ENCODE measurements at places on chromosomes 3 and 15.

GRCh38 chr3:43882976-43883680 lies 192.4 kb downstream of the ABHD5 start:
- no peak for DNase-seq

- DNase-seq: no peak
These were observed 71.2 kb upstream of the WNT5A start for GRCh38 chr3:55558316-55558715.

DNA sequence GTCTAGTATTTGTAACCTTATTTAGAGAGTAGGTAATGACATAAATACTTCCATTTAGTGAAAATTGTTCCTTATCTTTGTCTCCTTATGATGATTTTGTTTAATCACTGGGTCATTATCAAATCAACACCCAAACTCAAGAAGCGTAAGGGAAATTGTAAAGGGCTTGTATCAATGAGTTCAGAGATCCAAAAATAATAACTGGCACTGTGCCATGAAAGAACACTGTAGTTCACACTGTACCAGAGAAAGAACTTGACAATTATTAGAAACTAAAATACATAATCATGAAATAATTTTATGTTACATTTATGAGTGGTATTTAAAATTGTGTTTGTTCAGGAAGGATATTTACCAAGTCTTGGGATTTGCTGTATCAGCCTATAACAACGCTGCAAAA lies 895.4 kb downstream of the FHIT start:
- peak; percentile 86 for DNase-seq

DNA sequence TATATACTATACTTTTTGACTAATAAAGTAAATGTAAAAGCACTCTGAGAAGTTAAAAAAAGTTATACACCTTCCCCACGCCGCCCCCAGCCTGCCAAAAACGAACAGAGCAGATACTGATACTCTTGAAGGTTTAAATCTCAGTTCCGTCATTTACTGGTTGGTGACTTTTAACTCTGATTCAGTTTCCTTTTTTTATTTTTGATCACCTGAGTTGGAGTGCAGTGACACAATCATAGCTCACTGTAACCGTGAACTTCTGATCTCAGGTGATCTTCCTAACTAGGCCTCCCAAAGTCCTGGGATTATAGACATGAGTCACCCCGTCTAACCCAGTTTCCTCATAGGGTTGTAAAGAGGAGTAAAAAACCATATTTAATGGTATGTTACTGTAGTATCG lies 3.3 kb upstream of the TIPIN start:
- DNase-seq: no peak

DNA sequence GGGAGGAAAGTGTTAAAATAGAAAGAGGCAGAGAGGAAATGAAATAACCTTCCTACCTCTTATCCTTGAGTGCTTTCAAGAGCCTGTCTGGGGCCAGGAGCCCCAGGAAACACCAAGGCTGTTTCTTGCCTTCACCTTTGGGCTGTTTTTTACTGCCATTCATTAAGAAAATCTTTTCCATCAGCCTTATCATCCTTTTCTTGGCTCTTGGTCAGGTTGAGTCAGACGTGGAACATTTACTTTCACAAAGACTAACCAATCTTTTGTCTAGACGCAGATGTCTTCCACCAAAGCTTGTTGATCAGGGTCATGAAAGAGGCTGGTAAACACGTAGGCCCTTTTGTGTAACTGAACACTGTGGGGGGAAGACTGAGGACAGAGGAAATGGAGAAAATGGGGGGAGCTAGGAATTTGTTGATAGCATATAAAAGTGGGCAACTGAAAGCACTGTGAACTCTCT lies 151.0 kb upstream of the THBS1 start:
- no peak for DNase-seq

DNA sequence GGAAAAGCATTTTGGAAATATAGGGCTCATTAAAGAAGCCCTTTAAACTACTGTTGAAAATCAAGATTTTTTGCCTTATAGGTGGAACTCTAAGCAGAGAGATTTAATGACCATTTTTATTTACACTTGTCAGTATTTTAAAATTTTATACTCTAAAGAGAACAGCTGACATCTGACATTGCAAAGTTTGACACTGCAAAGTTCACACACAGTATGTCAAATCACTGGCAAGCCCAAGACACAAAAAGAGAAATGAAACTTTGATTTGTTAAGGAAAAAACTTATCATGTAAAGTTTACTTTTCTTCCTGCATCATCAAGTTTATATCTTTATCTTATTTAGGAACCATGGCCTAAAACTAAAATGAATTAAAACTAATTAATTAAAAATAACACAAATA lies 40.2 kb downstream of the DPH6 start:
- no peak for DNase-seq

- no peak for DNase-seq
These were observed 11.3 kb downstream of the EHD4 start for GRCh38 chr15:41961001-41961518.

GRCh38 chr15:44435893-44436667 lies 8.7 kb downstream of the CTDSPL2 start:
- no peak for DNase-seq

DNA sequence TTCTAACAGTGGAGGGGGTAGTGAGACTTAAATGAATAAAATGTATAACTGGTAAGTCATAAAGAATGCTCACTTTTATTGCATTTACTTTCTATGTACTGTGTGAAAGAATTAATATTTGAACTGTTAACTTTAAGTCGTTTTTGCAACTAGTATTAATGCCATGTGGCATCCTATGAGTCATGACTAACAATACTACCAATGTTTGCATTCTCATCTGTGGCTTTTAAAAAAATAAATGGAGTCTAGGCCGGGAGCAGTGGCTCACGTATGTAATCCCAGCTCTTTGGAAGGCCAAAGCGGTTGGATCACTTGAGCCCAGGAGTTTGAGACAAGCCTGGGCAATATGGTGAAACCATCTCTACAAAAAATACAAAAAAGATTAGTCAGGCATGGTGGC lies 5.2 kb downstream of the C3orf49 start:
- DNase-seq: no peak

DNA sequence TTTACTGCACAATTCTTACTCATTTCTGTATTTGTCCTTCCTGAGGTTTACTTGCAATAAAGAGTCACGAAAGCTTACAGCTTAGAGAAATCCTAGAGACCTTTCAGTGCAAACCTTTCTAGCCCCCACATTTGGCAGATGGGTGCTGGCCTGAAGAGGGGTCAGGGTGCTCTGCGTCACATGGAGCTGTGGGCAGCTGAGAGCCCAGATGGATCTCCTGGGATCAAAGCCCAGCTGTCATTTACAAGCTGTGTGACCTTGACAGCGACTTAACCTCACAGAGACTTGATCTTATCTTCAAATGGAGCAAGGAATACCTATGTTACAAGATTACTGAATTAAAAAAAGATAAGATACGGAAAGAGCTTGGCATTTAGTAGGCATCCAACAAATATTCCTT lies 24.0 kb upstream of the RAF1 start:
- no peak for DNase-seq

- peak; percentile 97 for DNase-seq
These were observed 105.1 kb downstream of the MECOM start for GRCh38 chr3:169558371-169558770.

GRCh38 chr15:68207176-68207935 lies 2.2 kb upstream of the CALML4 start:
- DNase-seq: no peak

- DNase-seq: no peak
These were observed 487.2 kb downstream of the CNTN3 start for GRCh38 chr3:74127256-74127655.

GRCh38 chr15:89116404-89116803 lies 28.1 kb downstream of the ABHD2 start:
- peak; percentile 41 for DNase-seq

- no peak for DNase-seq
These were observed 32.4 kb downstream of the BTD start for GRCh38 chr3:15633766-15634598.

DNA sequence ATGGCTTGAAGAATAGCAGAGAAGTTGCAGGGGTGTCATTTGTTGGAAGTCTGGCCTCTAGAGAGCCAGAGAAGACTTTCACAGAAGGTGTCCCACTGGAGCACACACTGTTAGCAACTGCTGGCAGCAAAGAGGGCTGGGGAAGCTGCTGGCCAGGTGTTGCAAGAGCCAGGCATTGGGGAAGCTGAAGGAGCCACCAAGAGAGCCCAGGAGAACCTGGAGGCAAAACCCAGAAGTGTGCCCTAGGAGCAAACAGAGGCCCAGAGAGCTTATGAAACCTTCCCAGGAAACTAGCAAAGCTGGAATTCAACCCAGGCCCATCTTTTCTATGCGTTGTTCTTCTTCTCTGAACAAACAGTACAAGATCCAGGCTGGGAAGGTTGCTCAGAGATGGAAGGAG lies 132.7 kb upstream of the TRIM42 start:
- DNase-seq: no peak

- no peak for DNase-seq
These were observed 55.0 kb downstream of the SMAD6 start for GRCh38 chr15:66757030-66757429.

Data from NCI-H1105 treated with DMSO at 0.1 percent for 48 hours (cell line).